ENCODE measurements at places on chromosomes 5 and 9.

GRCh38 chr5:16656561-16657191, 39.9 kb upstream of the RETREG1 start:
- no peak for DNase-seq

DNA sequence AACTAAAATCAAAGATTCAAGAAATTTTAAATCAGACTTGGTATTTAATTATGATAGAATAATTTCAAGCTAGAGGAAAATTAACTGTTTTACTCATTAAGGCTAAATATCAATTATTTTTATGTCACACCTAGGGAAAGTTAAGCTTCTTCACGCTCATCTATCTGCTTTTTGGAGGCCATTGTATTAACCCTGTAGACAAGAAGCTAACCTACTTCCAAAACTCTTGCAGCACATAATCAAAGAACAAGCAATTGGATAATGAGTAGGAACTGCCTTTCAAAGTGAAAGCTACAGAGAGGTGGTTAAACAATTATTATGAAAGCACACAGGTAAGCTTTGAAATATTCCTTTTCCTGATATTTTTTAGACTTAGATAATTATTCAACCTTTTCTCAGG, 6.7 kb downstream of the EBF1 start:
- DNase-seq, result no peak

- no peak for DNase-seq
Measured at GRCh38 chr5:65816729-65817128, 94.7 kb downstream of the NLN start.

- no peak for DNase-seq
Measured at GRCh38 chr9:111910428-111910827, 13.8 kb downstream of the UGCG start.

DNA sequence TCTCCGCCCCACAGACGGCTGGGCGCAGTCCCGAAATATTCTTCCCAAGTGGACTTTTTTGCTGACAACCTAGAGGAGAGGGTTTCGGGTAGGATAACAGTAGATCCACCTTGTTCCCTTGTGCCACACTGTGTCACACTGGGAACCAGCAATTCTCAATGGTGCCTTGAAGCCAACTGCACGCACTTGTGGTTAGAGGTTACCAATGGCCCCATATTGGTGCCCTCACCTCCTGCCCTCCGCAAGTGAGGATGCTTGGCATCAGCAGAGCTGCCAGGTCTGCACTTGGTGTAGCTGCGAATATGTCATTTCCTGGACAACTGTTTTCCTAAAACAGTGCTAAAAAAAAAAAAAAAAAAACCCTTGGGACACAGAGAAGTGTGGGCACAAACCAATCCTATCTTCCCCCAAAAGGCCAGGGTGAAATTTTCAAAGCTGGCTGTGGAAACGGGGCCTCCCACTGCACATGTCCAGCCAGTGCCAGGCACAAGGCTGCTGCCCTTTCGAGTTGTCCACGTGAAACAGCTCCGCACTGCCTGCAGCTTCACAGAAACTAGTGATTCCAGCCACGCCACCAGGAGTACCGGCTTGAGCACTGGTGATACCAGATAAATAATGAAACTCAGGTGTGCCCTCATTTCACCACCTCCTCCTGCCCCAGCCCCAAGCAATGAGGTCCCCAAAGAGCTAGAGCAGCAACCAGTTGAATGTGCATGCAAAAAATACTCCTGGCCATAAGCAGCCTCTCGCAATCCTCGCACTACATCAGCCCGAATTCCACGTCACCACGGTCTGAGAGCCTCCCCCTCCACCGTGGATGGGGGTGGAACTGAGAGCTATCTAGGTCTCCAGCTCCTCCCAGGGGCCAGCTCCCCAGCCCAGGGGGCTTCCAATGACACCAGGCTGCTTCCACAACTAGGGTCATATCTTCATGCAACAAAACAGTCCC, 51.2 kb downstream of the USP20 start:
- no peak for DNase-seq

GRCh38 chr5:160649304-160649703, 202.7 kb downstream of the ATP10B start:
- DNase-seq, result no peak

DNA sequence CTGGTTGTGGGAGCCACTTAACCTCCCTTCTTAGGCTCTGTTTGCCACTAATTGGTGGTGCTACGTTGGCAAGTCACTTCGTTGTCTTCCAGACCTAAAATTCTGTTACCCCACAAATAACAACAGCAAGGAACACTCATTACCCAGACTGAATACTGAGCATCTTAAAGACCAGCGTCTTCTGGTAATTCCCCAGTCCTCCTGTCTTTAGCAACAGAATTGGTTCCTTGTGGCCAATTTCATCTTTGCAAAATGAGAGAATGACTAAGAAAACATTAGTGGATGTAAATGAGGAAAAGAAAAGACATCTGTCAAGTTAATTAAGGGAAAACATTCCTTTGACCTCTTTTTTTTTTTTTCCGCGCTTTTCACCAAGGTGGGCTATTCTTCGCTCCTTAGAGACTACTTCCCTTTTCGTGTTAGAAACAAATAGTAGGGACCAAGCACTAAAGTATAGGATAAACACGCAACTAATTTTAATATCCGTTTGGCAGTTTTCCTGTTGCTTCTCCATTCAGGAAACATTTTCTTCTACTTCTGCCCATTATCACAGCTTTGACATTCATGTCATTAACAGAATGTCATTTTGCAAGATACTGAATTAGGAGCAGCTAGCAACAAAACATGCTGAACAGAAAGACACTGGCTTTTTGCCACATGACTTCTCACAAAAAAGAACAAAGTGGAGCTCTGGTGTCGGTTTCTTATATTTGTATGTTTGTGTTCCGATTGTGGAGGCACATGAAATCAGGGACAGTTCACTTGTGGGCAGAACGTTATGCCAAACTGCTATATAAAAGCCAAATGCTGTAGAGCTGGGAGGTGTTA, 154.2 kb downstream of the CD180 start:
- DNase-seq, result no peak

DNA sequence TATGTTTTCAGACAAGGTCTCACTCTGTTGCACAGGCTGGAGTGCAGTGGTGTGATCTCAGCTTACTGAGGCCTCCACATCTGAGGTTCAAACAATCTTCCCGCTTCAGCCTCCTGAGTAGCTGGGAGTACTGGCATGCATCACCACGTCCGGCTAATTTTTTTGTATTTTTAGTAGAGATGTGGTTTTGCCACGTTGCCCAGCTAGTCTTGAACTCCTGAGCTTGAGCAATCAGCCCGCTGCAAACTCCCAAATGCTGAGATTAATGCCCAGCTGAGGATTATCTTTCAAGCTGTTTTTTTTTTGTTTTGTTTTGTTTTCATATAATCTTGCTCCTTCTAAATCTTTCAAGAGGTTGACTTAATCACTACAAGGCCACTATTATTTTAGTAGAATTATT, 47.3 kb upstream of the SLC28A3 start:
- DNase-seq, result no peak

DNA sequence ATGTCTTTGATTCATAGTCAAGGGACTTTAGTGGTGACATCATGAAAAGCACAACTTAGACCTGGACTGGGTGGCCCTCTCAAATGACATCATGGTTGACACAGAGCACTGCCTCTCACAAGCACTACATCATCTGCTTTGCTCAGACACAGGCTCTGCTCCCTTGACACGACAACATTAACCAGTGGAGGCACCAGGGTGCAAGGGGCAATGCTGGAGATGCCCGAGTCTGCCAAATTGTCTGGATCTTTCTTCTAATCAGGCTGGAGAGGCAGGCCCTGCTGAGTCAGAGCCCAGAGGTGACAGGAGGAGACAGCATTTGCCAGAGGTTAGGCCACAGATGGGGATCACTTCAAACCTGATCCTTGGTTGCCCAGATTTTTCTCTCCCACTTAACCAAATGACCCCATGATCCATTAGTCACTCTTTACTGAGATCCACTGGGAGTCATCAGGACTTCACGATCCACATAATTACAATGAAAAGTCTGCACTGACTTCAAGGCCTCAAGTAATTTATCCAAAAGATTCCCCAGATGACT, 174.4 kb downstream of the SLIT3 start:
- no peak for DNase-seq

GRCh38 chr5:101084353-101084752, 181.3 kb upstream of the ST8SIA4 start:
- DNase-seq, result no peak

- no peak for DNase-seq
Measured at GRCh38 chr9:94993160-94993820, 266.8 kb downstream of the AOPEP start.

DNA sequence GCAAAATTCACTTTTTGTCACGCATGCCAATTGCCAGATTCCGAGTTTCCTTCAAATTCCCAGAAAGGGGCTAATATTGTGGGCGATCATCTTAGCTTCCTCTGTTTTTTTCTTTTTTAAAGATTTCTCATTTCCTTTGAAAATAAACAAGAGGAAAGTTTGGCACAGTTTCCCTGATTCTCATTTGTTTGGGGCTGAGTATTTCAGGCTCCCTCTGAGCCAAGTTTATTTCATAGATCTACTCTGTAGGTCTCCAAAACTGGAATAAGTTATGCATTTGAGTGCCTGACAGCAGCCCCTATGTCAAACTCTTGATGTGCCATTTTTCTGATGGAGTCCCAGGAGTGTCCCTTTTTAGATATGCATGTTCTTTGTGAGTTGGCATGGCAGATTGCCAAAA, 1297.2 kb upstream of the WWC1 start:
- no peak for DNase-seq

DNA sequence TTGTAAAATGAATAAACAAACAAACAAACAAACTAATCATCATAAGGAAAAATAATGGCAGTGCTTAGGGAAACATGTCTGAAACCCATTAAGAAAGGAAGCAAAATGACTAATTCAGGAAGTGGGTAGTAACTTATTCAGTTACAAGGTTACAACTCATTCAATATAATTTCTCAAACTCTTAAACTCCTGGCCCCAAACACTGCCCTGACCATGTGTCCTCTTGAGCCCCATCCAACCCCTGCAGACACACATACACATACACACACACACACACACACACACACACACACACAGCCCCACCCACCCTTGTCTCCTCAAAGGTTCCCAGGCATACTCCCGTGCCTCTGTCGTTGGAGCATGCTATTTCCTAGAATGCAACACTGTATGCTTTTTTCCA, 193.9 kb downstream of the SEC61B start:
- DNase-seq, result no peak

DNA sequence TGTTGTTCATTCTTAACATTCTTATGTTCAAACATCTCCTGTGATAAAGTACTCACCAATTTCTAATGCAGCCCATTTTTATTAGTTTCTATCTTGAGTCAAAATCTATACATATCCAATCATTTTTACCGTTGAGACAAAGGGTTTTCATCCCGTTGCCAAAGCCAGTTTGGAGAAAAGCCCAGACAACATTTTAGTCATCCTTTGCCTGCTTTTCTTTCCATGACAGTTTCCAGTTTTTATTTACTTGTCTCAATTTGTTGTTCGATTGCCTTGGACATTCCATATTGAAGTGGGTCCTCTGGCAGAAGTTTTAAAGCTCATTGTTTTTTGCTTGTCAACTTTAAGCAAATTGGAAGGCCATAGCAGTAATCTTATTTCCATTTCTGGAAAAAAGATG, 123.9 kb downstream of the RAB3C start:
- DNase-seq, result no peak

DNA sequence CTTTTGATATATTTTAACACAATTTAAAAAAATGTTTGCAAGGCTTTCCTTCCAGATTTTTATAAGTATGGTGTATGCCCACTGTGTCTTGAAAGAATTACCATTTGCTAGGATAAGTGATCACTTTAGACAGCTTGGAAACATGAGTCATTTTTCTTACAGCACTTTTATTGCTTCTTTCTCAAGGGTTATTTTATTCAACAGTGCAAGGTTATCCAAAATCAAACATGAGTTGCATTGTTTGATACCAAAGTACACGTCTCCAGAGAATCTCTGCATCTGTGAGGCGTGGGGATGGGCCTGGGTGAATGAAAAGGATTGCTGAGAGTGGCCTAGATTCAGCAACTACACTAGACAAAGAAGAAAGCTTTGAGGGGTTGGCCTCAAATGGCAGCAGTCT, 329.6 kb downstream of the ADAMTS6 start:
- DNase-seq, result no peak

- no peak for DNase-seq
Measured at GRCh38 chr9:37542895-37543294, 33.3 kb downstream of the FBXO10 start.

DNA sequence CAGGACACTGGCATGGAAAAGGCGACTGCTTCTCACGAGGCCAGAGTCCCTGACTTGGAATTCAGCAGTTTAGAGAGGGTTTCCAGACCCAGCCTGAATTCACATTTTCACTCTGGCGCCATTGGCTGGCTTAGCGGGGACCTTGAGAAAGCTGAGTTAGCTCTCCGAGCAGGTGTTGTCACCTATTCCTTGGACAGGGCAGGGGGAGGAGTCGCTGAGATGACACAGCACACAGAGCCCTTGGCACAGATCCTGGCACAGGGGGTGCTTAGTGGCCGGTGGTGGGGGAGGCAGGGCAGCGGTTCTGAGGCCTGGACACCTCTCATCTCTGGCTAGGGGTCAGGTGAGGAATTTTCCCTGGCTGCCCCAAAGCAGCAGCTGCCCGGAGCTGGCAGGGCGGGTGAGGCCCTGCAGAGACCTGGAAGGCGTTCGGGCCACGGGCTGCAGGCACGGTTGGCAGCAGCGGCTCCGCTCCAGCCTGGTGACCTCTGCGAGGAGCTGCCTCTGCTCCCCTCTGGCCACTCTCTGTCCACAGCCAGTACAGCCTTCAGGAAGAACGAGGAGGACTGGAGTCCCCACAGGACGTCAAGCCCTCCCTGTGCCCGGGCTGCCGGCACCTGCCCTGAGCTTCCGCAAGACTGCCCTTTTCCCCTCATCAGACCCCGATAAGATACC, 72.4 kb upstream of the RAPGEF1 start:
- DNase-seq, result no peak

DNA sequence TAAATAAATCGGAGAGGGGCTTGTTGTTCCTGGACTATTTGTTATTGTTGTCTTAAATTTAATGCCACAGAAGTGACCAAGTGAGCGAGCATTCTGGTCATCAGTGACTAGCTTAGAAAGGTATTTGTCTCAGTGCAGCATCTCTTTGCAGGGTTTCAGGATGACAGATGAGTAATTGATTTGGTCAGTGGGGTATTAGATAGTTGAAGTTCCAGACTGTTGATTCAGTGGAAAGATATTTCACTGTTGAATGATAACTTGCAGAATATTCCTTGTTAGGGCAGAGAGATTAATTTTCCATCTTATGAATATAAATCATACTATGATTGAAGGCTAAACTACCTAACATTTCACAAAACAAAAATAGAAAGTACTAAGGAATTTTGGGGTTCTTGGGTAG, 122.4 kb downstream of the TRIO start:
- no peak for DNase-seq

- DNase-seq, result no peak
Measured at GRCh38 chr9:133710661-133711427, 27.3 kb downstream of the SARDH start.

DNA sequence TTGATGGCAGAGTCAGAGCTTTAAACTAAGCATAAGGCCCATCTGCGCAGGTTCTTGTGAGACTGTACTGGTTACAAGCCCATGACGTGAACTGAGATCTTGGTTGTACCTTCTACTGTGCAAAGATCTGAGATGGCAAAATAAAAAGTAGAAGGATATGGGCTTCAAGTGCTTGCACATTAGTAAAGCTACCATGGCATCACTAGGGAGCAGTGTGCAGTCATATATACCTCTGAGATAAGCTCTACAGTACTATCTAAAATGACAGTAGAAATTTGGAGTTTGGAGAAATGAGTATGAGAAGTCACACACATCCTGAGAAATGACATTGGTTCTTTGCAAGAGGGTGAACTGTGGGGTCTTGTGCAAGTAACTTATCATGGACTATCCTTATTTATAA, 408.2 kb upstream of the PRR16 start:
- DNase-seq, result no peak

- peak; percentile 71 for DNase-seq
Measured at GRCh38 chr5:4700069-4700468, 440.1 kb upstream of the ADAMTS16 start.

GRCh38 chr5:149387081-149387631, 8.1 kb upstream of the IL17B start:
- no peak for DNase-seq

All from spinal cord (tissue), 10 donors.